ENCODE measurements at places on chromosomes 11 and 22.

DNA sequence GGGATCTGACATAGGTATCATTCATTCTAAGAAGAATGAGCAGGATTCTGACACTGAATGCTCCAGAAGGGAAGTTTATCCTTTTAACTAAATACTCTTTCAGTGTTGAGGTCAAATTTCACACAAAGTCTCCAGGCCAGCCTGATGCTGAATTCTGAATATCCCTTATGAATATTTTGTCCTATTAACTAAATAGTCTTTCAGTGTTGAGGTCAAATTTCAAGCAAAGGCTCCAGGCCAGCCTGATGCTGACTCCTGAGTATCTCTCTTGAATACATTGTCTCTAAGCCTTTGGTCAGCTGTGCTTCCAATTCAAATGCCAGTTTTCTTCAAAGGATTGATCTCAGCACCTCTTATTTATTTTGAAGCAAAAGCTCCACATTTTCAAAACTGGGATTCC is 676.8 kb downstream of the NTM start:
- no peak for ATAC-seq
- H3K36me3 ChIP-seq, result no peaks in the 10 kb centered on the region
- H3K4me3 ChIP-seq, result no peak overlapping the region
- H3K4me1 ChIP-seq, result no peaks in the 10 kb centered on the region

- H3K4me1 ChIP-seq, result no peaks in the 10 kb centered on the region
- no peak for ATAC-seq
- H3K4me3 ChIP-seq, result no peak overlapping the region
- H3K27ac ChIP-seq, result no peak overlapping the region
- H3K27me3 ChIP-seq, result peaks cover 34% of the 10 kb centered on the region
Measured at GRCh38 chr22:49116021-49116420, 711.7 kb downstream of the BRD1 start.

GRCh38 chr22:35540595-35541253 is at the start of gene RASD2:
Gene RASD2 (plus strand): TSS chr22:35540831. CDS start chr22:35546810, 5,979 bp downstream.
- H3K4me1 ChIP-seq, result peaks cover 90% of the 10 kb centered on the region
- H3K27me3 ChIP-seq, result peaks cover 10% of the 10 kb centered on the region
- peak; percentile 77 for ATAC-seq
- no peaks in the 10 kb centered on the region for H3K36me3 ChIP-seq
- H3K27ac ChIP-seq, result peak within 1 kb of the TSS; percentile 90

- no peaks in the 10 kb centered on the region for H3K36me3 ChIP-seq
- no peaks in the 10 kb centered on the region for H3K27me3 ChIP-seq
Measured at GRCh38 chr22:46735747-46736608, 2.1 kb downstream of the CERK start.

DNA sequence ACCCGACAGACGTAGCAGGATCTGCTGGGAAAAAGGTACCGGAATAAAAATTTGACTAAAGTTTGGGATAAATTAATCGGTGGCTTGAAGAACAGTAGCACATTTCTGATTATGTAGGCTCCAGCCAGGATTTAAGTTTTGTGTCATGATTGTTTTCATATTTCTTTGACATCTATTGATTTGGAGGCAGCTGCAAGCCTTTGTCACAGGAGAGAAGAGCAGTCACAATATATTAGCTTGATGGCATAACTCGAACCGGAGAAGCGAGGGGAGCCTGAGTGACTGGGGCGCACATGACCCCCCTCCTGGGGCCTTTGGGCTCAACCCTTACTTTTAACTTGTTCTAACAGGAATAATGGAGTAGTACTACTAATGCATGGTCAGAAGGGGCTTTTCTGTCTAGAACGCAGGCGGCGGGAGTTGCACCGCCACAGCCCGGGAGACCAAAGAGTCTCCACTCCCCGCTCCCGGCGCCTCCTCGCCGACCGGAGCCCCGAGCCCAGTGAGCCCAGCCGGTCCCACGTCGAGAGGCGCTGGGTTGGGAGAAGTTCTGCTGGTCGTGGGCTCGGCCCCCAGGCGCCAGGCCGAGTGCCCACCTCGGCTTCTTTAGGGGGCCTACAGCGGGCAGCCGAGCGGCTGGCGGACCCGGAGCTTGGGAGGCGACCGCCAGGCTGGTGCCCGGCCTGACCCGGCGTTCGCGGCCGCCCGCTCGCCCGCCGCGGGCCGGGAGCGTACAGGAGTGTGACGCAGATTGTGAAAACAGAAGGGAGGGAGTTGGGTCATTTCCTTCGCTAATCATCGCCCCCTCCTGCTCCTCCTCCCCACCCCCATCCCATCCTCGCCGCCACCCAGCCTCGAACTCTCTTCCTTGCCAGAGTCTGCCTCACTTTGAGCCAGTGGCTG is 15.7 kb upstream of the PAX6 start:
- peaks cover 30% of the 10 kb centered on the region for H3K4me1 ChIP-seq
- peak overlapping the region; percentile 9 for H3K4me3 ChIP-seq
- H3K27ac ChIP-seq, result no peak overlapping the region
- ATAC-seq, result no peak
- H3K27me3 ChIP-seq, result peaks cover 100% of the 10 kb centered on the region
- no peaks in the 10 kb centered on the region for H3K36me3 ChIP-seq

DNA sequence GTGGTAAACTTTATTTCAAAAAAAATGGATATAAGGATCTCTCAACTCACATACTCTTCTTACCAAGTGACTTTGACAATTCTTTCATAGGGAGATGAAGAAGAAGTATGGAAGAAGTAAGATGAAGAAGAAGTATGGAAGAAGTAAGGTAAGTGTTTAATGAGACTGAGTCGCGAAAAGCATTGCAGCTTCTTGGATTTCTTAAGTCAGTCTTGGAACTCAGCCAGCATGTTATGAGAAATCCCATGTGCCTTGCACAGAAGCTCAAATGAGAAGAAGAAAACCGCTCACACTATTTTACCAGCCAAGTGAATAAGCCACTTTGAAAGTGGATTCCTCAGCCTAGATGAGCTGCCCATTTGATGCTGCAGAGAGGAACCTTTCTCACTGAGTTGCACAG is 332.0 kb upstream of the CCDC179 start:
- no peaks in the 10 kb centered on the region for H3K4me1 ChIP-seq
- H3K36me3 ChIP-seq, result no peaks in the 10 kb centered on the region
- no peak overlapping the region for H3K27ac ChIP-seq
- no peak for ATAC-seq
- H3K27me3 ChIP-seq, result no peaks in the 10 kb centered on the region
- H3K4me3 ChIP-seq, result no peak overlapping the region

DNA sequence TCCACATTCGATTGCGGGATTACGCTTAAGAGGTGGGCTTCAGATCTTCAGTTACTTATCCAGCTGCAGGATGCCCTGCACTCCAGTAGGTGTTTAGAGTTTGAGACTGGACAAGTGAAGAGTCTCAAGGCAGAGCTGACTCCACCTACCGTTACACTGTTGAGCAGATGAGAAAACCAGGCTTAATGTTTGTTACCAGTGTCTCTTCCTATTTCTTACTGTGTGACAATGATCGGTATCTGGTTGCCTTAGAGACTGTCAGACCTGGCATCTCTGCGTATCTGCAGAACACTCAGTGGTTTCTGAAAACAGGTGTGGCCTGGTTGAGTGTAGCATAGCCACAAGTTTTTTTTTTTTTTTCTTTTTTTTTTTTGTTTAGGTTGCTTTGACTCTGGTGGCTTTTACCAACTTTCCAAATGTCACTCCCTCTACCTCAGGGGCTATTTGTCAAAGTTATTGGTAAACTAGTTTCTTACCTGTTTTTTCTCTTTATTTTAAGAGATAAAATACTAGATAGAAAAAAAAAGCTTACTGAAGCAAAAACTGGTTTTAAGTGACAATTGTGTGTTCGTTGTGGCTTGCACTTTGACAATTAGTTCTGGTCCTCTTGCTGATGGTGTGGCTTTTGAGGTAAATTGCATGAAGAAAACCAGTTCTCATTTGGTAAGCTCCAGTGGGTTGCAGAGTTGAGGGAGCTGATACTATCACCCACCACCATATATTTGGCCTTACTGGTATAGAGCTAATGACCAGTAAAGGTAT is 284.8 kb downstream of the ETS1 start:
- no peaks in the 10 kb centered on the region for H3K27me3 ChIP-seq
- no peaks in the 10 kb centered on the region for H3K36me3 ChIP-seq
- no peak overlapping the region for H3K27ac ChIP-seq
- ATAC-seq, result peak; percentile 16

DNA sequence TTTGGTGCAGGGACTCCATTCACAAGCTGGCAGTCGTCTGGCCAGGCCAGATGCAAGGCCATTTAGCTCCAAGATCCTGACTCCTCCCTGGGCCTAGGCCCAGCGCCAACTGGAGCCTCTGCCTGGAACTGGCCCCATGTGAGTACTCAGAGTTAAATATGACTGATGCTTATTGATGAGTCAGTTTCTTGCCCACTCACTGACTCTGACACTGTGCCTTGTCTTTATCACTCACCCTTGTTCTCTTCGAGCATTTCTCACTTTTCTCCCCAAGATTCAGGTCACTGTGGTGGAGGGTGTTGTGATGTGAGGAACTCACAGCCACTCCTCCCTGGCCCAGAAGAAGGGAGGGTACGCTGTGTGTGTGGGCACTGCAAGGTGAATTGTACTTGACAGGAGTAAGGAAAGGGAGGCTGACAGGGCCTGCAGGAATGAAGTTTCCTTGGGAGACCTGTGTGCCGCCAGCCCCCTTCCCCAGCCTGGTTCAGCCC is 23.2 kb upstream of the ST3GAL4 start:
- H3K27me3 ChIP-seq, result no peaks in the 10 kb centered on the region
- peak overlapping the region; percentile 16 for H3K27ac ChIP-seq
- H3K36me3 ChIP-seq, result peaks cover 32% of the 10 kb centered on the region
- no peak overlapping the region for H3K4me3 ChIP-seq

GRCh38 chr11:68826726-68827125 is 15.0 kb downstream of the CPT1A start:
- peaks cover 18% of the 10 kb centered on the region for H3K36me3 ChIP-seq
- peaks cover 68% of the 10 kb centered on the region for H3K4me1 ChIP-seq
- no peak overlapping the region for H3K27ac ChIP-seq
- no peak overlapping the region for H3K4me3 ChIP-seq

DNA sequence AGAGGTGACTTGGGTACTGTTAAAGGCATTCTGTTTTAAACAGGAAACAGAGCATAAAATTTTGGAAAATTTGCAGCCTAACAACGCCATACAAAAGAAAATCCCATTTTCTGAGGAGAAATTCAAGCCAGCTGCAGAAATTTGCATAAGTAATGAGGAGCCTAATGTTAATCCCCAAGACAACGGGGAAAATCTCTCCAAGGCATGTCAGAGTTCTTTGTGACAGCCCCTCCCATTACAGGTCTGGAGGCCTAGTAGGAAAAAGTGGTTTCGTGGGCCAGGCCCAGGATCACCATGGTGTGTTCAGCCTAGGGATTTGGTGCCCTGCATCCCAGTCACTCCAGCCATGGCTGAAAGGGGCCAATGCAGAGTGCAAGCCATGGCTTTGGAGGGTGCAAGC is 1333.1 kb upstream of the TENM4 start:
- ATAC-seq, result no peak
- H3K27ac ChIP-seq, result no peak overlapping the region
- no peaks in the 10 kb centered on the region for H3K36me3 ChIP-seq
- no peaks in the 10 kb centered on the region for H3K4me1 ChIP-seq
- no peaks in the 10 kb centered on the region for H3K27me3 ChIP-seq

DNA sequence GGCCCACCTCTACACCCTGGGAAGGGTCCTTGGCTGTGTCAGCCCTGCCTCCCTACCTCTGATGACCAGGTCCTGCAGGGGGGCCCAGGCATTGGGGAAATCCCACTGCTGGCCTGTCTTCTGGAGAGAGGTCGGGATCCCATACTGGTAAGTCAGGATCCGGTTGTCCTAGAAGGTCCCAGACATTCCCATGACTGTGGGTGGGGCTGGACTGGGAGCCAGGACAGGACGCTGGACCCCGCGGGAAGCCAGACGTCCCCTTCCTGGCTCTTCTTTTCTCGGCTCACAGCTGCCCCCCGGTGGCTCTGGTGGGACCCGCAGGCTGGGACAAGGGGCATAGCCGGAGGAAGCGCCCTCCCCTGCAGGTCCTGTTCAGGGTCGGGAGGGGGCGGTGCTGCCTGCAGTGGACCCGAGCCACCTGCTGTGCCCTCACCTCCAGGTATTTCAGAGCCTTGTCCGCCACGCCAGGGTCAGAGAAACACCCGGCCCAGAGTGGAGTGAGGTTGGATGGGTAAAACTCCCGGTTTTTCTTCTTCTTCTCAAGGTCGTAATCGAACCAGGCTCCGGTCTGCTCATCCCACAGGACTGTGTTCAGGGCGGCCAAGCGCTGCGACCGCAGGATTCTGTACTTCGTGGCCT is 20.0 kb downstream of the TREH start:
- ATAC-seq, result peak; percentile 91
- peaks cover 39% of the 10 kb centered on the region for H3K36me3 ChIP-seq
- H3K27ac ChIP-seq, result no peak overlapping the region

GRCh38 chr11:134536219-134536618 is 124.2 kb upstream of the B3GAT1 start:
- no peak for ATAC-seq
- no peaks in the 10 kb centered on the region for H3K36me3 ChIP-seq
- no peaks in the 10 kb centered on the region for H3K4me1 ChIP-seq
- H3K27ac ChIP-seq, result no peak overlapping the region

DNA sequence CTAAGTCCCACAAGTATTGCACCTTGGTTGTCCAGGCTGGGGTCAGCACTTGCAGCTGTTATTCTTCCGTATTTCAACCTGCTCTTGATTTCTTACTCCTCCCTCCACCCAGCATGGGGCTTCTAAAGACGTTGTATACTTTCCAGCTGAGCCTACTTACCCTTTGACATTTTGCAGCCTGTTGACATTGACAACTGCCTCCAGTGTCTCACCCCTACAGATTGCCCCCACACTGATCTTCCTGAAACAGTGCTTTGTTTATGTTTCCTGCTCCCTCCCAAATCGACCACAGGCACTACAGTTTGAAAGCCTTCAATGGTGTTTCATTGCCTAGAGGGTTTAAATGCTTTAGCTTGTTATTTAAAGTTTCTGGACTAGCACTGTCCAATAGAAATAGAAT is 56.6 kb downstream of the FAM83F start:
- no peak overlapping the region for H3K27ac ChIP-seq
- ATAC-seq, result no peak
- no peaks in the 10 kb centered on the region for H3K4me1 ChIP-seq
- no peak overlapping the region for H3K4me3 ChIP-seq
- no peaks in the 10 kb centered on the region for H3K36me3 ChIP-seq

DNA sequence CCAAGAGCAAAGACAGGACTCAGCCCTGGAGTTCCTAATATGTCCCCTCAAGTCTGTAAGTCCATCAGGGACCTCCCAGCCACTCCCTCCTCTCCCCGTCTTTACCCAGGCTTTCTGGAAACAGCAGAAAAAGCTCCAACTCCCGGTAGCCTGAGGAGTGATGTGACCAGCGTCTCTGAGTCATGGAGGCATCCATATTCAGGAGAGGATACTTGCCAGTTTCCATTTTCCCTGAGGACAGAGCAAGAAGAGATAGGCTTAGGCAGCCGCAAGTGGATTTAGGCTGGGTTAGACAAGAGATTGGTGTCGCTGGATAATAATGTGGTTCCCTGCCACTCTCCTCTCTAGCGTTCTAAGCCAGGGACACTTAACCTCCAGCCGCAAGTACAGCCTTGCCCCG is 206.6 kb downstream of the GRIK4 start:
- H3K4me1 ChIP-seq, result no peaks in the 10 kb centered on the region
- no peaks in the 10 kb centered on the region for H3K36me3 ChIP-seq
- H3K27me3 ChIP-seq, result peaks cover 46% of the 10 kb centered on the region
- ATAC-seq, result no peak

DNA sequence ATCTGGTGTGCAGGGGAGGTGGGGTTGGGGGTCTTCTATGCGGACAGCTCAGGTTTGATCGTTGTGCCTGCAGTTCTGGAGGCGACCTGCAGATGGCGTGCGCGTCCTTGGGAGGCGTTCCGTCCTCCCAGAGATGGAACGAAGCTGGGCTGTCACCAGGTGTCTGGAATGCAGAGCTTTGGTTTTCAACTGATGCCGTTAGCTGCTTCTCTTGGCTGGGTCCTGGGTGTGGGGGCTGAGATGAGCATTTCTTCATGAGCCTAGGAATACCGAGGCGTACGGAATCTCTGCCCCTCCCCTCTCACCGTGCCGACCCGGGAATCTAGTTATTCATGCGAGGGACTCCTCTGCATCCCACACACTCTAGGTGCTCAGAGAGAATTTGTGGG is 98.6 kb downstream of the CEP164 start:
- ATAC-seq, result peak; percentile 69
- H3K27me3 ChIP-seq, result peaks cover 18% of the 10 kb centered on the region
- no peak overlapping the region for H3K27ac ChIP-seq
- no peak overlapping the region for H3K4me3 ChIP-seq

All from gastroesophageal sphincter (tissue), 4 donors.